Stimulated activated naive CD8-positive, alpha-beta T cell treated with anti-CD3 and anti-CD28 coated beads, Interleukin-15, Interleukin-2, amounts not matched to agents 100 U/mL and 50 U/mL, for 24 hours (primary cell): ENCODE measurements at places on chromosomes 6 and 20.

GRCh38 chr6:55450005-55450404 is 122.7 kb downstream of the GFRAL start:
- no peak for DNase-seq

DNA sequence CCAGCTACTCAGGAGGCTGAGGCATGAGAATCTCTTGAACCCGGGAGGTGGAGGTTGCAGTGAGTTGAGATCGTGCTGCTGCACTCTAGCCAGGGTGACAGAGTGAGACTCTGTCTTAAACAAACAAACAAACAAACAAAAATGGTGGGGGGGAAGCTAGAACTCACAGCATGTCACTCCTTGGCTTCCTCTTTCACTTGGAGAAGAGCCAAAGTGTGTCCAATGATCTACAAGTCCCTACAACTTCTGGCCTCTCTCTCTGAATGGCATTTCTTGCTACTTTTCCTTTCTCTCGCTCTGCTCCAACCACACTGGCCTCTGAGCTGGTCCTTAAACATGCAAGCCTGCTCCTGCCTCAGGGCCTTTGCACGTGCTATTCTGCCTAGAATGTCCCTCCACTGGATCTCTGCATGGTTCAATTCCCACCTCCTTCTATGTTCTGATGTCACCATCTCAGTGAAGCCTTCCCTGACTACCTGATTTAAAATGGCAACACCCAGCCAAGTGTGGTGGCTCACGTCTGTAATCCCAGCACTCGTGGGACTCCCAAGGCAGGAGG is 8.1 kb downstream of the TLDC2 start:
- no peak for DNase-seq

DNA sequence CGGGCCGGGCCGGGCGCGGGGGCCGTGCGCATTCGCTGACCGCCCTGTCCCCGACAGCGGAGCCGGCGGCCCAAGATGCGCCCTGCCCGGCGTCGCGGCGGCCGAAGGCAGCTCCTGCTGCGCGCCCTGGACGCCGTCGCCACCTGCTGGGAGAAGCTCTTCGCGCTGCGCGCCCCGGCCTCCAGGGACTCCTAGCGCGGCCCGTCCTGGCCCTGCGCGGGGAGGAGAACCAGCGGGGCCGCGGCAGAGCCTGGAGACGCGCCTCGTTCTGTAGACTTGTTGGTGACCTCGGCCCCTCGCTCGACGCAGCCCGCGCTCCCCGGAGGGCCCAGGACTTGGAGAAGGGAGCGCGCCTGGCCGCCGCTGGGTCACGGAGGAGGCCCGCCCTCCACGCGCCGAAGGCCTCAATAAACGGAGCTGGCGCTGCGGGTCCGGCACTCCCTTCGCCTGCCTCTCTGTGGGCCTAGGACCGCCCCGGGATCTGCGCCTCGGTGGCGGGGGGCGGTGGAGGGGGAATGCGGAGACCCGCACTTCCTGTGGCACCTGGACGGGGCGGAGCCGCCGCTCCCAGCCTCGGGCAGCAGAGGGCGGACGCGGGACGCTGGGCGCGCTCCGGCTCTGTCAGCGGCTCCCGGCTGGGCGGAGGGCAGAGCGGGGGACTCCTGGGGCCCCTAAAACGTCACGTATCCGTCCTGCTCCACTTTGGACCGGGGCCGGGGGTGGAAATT is 2.7 kb downstream of the C20orf204 start:
- DNase-seq: peak; percentile 86

DNA sequence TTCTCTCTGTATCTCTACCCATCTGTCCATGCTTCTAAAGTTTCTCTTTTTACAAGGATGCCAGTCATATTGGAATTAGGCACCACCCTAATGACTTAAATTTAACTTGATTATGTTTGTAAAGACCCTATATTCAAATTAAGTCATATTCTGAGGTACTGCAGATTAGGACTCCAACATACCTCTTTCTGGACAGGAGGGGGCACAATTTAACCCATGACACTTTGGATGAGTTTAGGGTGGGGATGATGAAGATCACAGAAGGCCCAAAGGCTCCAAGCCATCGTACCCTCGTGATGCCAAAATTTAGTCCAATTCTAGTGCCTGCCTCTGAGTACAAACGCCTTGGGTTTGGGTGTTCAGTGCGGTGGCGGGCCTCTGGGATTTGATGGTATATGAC is 15.0 kb upstream of the NKX2-2 start:
- no peak for DNase-seq

DNA sequence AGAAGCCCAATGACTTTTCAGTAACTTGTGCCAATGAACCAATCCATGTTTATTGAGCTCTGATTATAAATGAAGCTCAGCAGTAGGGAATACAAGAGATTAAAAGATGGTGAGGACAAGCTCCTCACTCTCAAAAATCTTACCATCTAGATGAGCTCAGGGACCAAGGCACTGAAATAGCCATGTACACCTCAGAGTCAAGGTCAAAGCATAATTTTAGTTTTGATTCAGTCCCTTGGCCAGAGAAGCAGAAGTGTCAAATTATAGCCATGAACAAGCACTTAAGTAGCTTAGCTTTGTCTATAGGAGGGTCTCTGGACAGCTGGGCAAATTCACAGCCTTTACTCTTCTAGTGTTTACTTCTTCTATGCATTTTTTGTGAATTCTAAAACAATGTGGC is 131.0 kb upstream of the DTNBP1 start:
- no peak for DNase-seq

GRCh38 chr6:148112851-148113319 is 229.8 kb upstream of the SASH1 start:
- no peak for DNase-seq
